ENCODE measurements at places on chromosomes 6 and 20.

GRCh38 chr6:2471472-2471871 lies 226.1 kb upstream of the GMDS start:
- no peak for DNase-seq

DNA sequence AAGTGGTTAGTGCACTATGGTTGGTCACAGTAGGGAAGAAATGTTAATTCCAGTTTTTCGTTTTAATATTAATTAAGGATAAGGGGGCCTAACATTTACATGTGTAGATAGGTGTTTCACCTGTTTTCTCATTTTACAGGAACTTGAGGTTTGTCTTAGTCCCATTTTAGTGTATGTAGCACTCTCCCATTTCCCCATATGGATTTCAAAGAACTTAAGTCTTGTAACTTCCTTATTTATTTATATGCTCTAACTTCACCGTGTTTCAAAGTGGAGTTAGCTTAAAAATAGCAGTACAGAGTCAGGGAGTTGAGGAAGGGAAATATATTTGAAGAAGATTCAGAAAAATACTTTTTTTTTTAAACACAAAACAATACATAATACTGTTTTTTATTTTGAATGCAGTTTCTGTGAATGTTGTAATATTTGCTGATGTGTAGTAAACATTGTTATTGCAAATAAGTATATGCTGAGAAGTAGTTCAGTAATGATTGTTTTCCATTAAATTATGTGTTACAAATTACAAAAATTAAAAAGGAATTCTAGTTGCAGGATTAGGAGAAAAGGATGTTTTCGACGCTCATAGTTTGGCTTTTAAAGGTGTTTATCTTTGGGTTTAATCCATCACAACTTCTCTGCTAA lies 3.5 kb downstream of the SCAF8 start:
- no peak for DNase-seq

DNA sequence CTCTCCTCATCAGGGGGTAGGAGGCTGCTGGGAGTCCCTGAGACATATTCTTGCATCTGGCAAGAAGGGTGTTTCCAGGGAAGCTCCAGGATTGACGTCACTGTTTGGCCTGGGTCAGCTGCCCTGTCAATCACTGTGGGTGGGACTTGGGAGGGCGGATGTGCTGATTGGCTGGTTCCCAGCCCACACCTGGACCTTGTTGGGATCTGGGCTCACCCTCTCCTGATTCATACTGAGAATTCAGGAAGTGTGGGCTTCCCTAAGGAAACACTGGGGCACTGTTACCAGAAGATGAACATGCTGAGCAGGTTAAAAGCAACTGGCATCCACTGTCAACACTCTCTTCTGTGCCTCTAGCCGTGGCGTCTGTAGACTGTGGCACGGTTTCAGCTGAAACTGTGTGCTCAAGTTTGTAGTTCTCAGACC lies 36.5 kb downstream of the CDH26 start:
- peak; percentile 68 for DNase-seq

- peak; percentile 89 for DNase-seq
Observed at GRCh38 chr6:30541515-30542403, 14.5 kb downstream of the GNL1 start.

DNA sequence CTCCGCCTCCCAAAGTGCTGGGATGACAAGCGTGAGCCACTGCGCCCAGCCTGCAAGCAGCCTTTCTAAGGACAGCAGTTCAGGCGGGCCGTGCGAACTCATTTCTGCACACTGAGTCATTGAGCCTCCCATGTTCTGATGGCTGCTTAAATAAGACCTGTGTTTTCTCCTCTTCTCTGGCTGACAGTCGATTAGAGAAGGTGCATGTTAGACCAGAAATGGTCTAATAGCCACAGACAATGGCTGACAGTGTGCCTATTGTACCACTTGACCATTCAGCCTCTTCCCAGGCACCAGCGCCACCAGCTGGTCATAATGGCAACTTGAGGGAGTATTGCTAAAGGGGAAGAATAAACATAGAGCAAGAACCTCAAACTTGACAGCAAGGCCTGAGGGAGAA lies 6.2 kb downstream of the CST11 start:
- no peak for DNase-seq

- DNase-seq = peak; percentile 57
Observed at GRCh38 chr20:34110745-34111641, 1.1 kb downstream of the EIF2S2 start.

DNA sequence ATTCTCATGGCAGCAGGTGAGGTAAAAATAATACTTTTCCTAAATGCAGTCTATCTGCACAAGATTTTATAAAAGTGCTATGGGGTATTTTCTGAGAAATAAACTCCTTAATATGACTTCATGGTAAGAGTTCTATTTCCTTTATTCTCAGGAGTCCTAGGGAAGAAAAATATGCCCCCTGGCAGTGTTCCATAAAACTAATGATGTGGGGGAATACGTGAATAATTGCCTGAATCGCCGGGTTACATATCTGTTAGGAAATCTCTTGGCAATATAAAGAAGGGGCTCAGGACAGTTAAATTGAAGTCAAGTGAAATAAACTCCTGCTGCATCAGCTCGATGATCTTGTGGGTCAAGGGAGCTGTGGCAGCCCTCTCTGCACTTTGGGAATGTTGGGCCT lies 229.7 kb downstream of the MAFB start:
- no peak for DNase-seq

GRCh38 chr20:9103955-9104354 lies 35.1 kb downstream of the PLCB4 start:
- DNase-seq = no peak

- peak; percentile 19 for DNase-seq
Observed at GRCh38 chr6:128659878-128660622, 139.7 kb upstream of the PTPRK start.

- DNase-seq = no peak
Observed at GRCh38 chr20:32609111-32609773, 24.1 kb upstream of the NOL4L start.

DNA sequence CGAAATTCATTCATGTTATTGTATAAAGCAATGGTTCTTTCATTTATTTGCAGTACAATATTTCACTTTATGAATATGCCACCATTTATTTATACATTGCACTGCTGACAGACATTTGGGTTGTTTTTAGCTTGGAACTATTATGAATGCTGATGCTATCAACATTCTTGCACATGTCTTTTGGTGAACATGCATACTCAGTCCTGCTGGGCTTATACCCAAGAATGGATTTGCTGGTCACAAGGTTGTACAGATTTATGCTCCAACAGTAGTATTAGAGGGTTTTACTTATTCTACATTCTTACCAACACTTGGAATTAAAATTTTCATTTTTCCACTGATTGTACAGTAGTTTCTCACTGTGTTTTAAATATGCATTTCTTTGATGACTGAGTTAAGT lies 126.2 kb downstream of the PTPRK start:
- DNase-seq = no peak

DNA sequence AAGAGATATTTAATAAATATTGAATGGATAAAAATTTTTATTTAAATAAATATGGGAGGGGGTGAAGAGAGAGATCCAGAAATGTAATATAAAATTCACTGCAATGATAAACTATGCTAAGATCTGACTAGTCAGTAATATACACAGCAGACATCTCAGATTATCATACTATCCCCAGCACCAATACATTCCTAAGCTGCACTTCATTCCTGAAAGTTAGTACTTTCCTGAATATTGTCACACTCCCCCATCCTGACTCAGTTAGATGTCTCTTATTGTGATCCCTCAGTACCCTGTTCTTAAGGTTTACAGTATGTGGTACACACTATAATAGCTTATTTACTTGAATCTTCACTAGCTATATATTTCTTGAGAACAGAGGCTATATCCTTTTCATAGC lies 88.3 kb upstream of the KCNQ5 start:
- DNase-seq = no peak
